Stimulated activated CD8-positive, alpha-beta memory T cell treated with anti-CD3 and anti-CD28 coated beads, Interleukin-2, amount 100 ng/mL, for 1 hour (primary cell): ENCODE measurements at places on chromosomes 7 and 10.

- DNase-seq = peak; percentile 23
Observed at GRCh38 chr7:5396542-5396941, 27.1 kb downstream of the TNRC18 start.

DNA sequence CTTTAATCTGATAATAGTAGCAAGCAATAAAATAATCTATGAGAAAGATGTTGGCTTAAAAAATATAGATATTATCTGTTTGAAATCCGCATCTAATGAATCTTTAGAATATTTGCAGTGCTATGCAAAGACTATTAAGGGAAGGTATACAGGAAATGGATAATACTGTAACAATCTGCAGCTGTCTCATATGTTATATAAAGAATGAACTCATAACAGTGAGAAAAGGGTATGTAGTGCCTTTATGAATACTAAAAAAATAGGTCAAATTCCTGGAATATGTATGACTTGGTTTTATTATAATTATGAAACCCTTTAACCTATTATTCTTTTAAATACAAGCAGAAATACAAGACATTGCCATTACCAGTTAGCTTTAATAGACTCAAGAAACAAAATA, 105.1 kb upstream of the GPR22 start:
- no peak for DNase-seq

DNA sequence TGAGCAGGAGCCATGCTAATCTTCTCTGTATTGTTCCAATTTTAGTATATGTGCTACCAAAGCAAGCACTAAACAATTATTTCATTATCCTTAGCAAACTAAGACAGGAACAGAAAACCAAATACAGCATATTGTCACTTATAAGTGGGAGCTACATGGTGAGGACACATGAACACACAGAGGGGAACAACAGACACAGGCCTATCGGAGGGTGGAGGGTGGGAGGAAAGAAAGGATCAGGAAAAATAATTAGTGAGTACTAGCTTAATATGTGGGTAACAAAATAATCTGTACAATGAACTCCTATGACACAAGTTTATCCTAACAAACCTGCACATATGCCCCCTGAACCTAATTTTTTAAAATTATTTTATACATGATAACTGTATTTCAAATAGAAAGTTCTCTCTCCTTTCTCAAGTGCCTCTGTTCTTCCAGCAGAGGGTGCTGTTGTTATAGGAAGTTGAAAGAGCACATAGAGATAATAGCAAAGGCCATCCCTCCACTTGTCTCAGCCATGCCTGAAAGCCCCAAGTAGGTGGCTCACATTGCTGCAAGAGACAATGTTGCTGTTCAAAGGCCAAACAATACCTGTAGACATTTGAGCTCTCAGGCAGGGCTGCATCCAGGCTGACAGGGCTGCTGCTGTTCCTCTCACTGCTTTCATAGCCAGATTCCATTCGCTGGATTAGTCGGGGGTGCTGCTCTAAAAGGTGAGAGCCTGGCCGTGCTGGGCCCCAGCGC, 33.4 kb upstream of the PPP3CB start:
- DNase-seq = peak; percentile 11

GRCh38 chr7:26441002-26441521, 149.4 kb downstream of the SNX10 start:
- DNase-seq = no peak

- DNase-seq = no peak
Observed at GRCh38 chr7:16619979-16620408, 25.6 kb downstream of the ANKMY2 start.

- DNase-seq = no peak
Observed at GRCh38 chr7:91083855-91084644, 180.2 kb upstream of the FZD1 start.

- no peak for DNase-seq
Observed at GRCh38 chr10:103241262-103242011, 4.2 kb upstream of the RPEL1 start.

GRCh38 chr10:75127471-75127870, 16.0 kb downstream of the SAMD8 start:
- DNase-seq = no peak

GRCh38 chr10:26311383-26311940, 94.9 kb downstream of the GAD2 start:
- no peak for DNase-seq

- DNase-seq = no peak
Observed at GRCh38 chr7:135326636-135327280, 93.1 kb downstream of the STRA8 start.

GRCh38 chr7:106560482-106560881, 100.5 kb downstream of the CCDC71L start:
- DNase-seq = no peak

GRCh38 chr7:124813994-124814798, 48.6 kb upstream of the GPR37 start:
- no peak for DNase-seq

DNA sequence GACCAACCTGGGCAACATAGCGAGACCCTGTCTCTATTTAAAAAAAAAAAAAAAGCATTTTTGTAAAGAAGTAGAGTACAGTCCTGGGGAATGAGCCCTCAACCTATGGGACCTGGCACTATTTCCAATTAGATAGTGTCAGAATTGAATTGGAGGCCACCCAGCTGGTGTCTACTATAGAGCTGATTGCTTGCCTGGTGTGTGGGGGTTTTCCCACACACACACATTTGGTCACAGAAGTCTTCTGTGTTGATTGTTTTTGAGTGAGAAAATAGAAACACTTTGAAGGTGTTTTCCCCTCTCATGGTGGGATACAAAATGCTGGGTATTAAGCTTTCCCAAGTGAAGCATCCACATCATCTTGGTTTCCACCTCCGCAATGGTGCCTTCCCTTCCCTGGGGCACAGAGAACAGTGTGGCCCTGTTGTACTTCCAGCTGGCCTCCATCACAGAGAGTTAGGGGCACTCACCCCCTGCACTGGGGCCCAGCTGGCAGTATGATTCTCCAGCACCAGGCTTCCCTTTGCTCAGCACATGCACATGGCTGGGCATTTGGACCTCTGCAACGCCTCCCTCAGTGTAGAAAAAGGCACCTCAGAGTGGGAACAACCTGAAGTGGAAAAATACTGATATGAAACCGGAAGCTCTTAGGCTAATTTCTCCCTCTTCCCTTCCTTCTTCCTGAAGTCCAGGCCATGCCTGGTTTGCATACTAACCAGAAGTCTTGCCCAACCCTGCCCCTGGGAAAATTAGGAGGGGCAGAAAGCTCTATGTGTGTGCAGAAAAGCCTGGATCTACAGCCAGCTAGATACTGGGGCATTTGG, 10.7 kb upstream of the NFKB2 start:
- no peak for DNase-seq

- DNase-seq = no peak
Observed at GRCh38 chr10:58180666-58181065, 87.0 kb downstream of the IPMK start.

DNA sequence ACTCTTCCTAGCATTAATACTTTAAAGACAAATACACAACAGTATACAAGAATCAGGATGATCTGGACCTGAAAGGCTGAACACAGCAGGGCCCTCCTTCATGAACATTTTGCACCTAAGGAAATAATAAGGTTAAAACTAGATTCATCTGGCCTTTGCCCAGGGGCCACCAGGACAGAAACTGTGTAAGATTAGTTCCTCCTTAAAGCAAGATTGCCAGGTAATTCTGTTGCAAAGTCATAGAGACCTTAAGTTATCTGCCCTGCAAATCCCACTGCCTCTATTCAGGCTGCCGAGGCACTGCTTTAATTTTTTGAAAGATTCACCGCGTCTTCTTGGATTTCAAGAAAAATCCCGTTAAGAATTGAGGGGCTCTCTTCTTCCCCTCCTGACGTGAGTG, 1.6 kb upstream of the KIAA1217 start:
- DNase-seq = no peak

- no peak for DNase-seq
Observed at GRCh38 chr7:83446102-83446669, 202.8 kb downstream of the SEMA3E start.

DNA sequence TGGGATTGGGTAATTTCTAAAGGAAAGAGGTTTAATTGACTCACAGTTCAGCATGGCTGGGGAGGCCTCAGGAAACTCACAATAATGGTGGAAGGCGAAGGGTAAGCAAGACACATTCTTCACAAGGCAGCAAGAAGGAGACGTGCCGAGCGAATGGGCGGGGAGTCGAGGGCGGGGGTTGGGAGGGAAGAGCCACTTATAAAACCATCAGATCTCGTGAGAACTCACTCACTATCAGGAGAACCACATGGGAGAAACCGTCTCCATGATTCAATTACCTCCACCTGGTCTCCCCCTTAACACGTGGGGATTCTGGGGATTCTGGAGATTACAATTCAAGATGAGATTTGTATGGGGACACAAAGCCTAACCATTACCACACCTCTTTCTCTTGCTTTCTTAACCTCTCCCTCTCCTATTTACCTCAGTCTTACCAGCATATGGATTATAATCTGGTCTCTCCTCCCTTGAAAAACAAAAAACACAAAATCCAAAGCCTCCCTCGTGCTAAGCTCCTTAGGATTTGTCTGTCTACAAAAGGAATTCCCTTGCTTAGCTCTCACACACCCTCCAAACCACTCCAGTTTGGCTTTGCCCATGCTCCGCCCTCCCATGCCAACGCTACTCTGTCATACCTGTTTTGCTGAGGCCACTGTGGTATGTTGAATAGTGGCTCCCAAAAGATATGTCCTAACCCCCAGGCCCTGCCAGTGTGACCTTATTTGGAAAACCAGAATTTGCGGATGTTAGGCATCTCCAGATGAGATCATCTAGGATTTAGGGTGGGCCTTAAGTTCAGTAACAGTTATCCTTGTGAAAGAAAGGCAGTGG, 19.6 kb upstream of the EFCAB10 start:
- DNase-seq = no peak

- DNase-seq = no peak
Observed at GRCh38 chr10:44723619-44724325, 187.4 kb upstream of the TMEM72 start.

- no peak for DNase-seq
Observed at GRCh38 chr7:40843338-40843985, 708.7 kb downstream of the SUGCT start.

DNA sequence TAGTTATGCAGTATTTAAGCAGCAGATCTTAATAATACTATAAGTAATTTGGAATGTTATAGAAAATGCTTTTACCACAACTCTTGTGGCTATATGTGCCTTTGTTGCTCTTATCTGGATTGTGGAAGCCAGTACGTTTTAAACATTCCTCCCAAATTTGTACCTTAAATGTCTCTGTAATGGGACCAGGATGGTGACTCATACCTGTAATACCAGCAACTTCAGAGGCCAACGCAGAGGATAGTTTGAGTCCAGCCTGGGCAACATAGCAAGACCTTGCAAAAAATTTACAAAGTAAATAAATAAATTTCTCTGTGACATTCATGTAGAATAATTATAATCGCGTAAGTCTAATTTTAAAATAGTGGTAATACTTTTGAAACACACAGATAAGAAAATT, 283.1 kb downstream of the POM121L12 start:
- no peak for DNase-seq

GRCh38 chr7:101950450-101951119, 133.2 kb downstream of the CUX1 start:
- DNase-seq = no peak

DNA sequence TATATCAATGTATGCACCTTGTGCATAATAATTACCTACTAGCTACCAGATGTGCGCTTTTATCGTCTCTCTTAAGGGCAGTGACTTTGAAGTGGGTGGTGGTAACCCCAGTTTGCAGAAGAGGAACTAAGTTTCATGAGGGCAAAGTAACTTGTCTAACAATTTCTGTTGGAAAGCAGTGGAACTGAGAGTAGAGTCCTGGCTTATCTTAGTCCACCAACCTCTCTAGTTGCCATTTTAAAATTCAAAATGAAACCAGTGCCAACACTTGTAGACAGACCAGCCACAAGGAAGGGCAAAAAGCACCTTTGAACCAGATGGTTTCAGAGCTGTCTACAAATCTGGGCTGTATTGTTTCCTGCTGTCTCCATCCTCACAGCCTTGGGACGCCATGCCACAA, 32.0 kb upstream of the RBM20 start:
- DNase-seq = no peak

DNA sequence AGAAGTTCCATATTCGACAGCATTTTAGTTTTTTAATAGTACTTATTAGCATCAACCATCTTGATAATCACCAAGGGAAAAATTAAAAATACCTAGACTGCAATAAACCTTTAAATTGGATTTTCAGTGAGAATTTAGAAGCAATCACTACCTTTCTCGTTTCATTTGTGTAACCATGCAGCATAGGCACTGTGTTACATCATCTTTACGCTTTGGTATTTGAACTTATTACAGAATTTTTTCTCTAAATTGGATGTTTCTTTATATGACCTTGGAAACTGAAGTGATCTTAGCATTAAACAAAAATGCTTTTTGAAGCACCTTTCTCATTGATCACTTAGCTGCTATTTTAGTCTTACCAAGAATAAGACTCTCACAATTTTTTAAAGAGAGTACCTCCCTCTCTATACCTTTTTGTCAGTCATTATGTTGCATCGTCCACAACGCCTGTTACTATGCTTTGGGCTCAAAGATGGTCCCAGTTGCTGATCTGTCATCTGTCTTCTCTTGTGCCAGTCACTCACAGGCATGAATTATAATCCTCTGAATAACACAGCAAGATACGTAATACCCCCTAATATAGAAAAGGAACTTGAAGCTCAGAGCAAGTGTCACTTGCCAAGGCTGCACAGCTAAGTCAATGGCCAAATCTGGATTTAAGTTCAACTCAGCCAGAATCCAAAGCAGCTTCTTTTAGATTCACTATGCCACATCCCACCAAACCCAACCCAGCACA, 19.6 kb upstream of the ASCC1 start:
- no peak for DNase-seq

DNA sequence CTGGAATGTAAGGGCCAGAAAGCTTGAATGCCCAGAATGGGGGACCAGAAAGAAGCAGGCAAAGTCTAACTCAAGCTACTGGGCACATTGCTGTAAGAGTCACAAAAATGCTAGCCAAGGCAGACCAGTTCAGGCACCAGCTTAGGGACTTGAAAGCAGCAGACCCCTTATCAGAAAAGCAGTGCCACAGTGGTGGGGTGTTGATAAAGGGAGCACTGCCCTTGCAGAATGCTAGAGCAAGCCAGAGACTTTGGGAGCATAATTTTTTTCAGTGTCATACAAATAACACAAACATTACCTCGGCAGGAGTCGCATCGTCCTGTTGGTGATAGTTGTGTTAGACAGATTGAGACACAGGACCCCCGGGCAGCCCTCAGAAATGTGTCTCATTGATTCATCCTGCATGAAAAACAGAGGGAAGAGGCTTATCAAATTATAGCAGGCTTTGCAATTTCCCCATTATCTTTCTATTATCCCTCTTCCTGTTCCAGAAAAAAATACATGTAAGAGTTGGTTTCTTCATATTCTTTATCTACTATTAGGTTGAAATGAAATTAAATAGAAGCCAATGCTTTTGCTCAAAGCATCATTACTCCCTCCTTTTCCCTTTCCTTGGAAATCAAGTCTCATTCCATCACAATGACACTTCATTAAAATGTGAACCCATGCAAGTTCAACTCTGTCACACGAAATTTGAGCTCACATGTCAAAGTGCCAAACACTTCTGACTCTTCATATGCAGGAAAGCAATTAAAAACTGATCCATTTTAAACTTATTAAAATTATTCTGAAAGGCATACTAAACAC, 13.4 kb downstream of the LRRC17 start:
- DNase-seq = no peak
